ENCODE measurements at places on chromosomes 5 and 9.

- DNase-seq: no peak
Observed at GRCh38 chr5:18329328-18329727, 695.1 kb downstream of the TAF11L14 start.

DNA sequence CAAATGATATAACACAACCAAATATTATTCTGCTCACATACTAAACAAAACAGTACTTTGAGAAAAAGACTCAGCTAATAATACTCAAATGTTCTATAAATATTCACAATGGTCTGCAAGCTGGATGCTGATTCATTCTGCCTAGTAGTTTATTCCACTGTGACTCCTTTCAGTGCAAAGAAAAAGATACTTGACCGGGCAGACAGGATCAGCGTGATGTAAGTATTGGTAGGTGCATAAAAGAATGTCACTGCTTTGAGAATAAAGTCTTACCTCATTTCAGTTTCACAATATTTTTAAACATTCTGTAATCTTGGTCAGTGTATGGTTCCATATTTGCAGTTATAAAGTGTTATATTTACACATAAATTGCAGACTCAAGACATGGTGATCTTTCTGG is 223.0 kb upstream of the NUDT12 start:
- DNase-seq: no peak

DNA sequence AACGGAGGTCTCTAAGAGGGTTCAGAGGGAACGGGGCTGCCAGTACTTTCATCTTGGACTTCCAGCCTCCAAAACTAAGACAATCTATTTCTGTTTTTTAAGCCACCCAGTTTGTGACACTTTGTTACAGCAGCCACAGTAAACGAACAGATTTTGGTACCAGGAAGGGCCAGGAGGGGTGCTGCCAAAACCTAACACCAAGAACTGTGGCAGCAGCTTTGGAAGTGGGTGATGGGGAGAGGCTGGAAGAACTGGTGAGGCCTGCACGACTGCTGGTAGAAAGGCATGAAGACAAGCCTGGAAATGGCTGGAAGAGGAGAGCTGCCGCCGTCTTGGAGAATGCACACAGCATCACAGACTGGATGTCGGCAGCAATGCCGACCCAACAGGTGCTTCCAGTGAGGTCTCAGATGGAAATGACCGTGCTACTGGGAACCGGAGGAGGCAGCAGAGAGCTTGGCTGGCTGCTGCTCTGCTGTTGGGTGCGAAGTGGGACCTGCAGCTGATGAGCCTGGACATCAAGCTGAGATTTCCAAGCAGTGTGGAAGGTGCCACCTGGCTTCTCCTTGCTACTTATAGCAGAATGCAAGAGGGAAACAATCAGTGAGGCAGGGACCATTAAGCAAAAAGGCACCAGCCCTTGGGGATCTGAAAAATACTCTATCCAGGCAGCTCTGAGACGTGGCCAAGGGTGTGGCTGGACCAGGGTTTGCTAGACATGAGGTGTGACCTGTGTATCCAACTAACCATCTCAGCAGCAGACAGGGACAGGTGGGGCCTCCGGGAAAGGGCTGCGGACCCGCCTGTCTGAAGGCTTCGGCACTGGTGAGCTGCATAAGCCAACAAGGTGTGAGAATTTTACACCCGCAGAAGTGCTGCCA is 4.7 kb upstream of the TMEM210 start:
- DNase-seq: peak; percentile 46

DNA sequence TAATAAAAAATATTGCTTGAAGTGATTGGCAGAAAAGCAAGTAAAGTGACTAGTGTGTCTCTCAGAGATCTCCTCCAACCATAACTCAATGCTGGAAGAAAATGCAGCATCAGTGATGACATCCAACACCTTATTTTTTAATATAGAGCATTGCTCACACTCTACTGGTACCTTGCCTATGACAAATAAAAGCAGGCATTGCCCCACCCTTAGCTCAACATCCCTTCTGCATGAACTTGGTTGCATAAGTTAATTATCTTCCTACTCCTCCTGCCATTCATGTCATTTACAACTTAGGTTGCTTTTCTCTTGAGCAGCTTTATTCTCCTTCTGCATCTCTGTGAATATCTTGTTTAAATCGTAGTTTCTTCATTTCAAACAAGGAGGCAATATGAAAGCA is 41.2 kb downstream of the FEM1C start:
- no peak for DNase-seq

GRCh38 chr9:33263131-33264002 is 1.1 kb downstream of the BAG1 start:
- peak; percentile 41 for DNase-seq

DNA sequence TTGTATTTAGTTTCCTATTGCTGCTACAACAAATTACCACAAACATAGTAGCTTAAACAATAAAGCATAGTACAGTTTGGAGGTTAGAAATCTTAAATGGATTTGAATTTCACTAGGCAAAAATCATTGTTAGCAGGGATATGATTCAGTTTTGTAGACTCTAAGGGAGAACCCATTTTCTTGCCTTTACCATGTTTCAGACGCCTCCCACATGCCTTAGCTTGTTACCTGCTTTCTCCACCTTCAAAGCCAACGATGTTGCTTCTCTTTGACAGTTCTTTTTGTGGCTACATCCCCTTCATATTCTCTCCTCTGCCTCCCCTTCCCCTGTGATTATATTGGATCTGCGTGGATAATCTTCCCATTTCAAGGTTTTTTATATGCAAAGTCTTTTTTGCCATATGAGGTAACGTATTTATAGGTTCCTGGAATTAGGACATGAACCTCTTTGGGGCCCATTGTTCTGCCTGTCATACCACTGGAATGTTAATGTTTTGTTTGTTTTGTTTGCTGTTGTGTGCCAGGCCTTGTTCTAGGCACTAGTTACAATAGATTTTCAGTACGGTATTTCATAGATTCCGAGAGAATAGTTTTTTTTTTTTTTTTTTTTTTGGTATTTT is 54.1 kb downstream of the UHRF2 start:
- no peak for DNase-seq

DNA sequence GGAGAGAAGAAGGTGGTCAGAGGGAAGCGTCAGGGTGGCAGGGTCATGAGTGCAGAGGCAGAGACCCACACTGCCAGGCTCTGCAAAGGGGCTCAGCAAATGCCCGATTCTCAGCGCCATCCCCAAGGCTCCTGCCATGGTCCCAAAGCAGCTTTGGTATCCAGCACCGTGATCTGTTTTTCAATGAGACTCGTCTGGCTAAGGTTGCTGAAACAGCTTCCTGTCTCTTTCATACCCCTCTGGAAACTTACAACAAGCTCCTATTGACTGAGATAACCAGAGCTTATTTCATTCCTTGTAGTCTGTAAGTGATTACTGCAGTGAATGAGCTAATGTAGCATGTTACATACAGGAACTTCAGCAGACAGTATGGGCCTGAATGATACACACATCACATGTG is 568.6 kb upstream of the DAP start:
- no peak for DNase-seq

DNA sequence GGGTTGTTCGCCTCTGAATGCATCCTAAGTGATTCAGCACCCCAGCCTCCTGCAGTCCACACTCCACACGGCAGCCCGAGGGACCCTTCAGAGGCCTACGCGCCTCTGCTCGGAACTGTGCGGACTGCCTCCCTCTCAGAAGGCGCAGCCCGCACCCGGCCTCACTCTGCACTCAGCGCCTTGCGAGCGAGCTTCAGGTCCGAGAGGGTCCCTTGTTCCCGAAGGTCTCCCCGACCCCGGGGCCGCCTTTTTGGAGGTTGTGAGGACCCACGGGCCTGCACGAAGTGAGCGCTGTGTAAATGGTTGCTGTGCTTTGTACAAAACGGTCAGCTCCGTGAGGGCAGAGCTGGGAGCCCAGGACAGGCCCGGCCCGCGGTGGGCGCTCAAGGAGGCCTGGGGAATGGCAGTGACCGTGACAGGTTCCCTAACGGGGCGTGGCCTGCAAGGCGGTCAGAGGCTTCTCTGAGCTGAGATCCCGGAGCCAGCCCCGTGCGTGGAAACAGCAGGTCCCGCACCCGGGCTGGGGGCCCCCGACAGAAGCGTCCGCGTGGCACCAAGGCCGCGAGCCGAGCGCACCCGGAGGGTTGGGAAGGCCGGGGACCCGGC is 698 bp upstream of the CACNA1B start:
- no peak for DNase-seq

- DNase-seq: no peak
Observed at GRCh38 chr5:172871536-172871935, 37.5 kb downstream of the ERGIC1 start.

- no peak for DNase-seq
Observed at GRCh38 chr9:117722108-117722761, 18.0 kb downstream of the TLR4 start.

DNA sequence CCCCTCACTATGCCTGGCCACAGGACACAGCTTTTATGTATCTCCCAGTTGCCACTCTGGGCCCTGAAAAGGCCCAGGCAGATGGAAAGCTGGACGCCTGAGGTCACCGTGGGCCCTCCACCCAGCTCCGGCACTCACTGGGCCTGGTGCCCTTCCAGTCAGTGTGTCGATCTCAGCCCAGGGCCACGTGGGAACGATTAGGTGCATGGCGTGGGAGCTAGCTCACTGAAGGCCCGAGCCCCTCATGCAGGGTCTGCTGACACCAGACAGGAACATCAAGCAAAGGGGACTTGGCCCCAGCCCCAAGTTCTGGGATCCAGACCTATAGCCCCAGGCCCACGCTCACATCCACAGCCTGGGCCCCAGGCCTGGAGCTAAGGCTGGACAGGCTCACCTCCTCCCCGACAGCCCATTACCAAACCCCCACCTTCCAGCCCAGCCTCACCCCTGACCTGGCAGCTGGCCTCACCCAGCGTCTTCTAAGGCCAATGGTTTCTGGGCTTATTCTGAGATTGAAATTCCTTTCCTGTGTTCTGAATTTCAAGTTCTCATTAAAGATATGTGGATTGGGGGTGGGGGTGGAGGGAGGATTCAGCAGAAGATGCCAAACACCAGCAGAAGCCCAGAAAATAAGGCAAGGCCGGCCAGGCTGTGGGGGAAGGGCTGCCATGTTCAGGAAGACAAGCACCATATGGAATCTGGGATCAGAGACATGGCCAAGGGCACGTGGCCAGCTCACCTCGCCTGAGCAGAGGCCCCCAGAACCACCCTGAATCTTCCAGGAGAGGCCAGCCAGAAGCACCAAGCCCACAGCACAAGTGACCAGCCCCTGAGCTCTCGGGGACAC is 74.5 kb downstream of the ADAMTS2 start:
- DNase-seq: no peak

DNA sequence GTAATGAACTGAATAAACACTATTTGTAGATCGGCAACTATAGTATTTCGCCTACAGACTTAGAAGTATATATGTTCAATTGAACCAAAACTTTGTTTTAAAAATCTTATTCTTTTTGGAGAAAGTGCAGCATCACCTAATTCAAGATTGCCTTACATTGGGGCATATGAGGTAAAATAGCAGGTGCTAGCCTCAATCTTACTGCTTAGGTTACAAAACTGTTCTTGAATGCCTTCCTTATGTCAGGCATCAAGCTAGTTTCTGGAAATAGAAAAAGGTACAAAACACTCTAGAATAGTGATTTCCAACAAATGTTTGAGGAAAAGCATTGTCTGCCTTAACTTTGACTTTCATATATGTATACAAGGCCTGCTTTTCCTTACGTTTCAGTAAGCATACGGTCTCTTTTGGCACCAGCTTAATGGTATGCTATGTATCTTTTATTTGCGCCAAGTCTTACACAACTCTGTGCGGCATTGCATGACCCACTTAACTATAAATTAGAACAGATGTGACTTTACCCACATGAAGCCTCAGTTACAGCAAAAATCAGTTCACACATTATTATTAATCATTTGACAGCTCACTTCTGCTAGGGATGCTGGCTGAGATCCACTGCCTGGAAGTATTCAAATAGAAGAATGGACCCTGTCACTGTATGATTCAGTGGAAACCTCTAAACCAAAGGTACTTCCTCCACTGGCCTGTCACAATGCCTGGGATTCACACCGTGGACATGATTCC is 174.1 kb downstream of the PRELID2 start:
- no peak for DNase-seq

DNA sequence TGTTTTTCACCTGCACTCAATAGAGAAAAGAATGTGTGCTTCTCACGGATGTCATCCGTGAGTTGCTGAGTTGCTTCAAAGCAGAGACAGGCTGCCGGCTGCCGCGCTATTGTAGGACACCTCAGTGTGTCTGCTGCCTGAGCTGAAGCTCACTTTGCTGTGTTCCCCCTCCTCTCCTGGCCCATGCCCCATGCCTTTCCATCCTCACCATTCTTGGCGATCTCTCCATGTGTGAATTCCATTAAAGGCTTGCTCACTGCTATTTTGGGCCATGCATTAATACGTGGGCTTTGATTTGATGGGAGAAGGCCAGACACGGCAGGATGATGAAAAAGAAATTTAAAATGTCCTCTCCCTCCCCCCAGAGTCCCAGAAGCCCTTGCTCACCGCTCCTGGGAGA is 14.5 kb downstream of the ADAM19 start:
- no peak for DNase-seq

DNA sequence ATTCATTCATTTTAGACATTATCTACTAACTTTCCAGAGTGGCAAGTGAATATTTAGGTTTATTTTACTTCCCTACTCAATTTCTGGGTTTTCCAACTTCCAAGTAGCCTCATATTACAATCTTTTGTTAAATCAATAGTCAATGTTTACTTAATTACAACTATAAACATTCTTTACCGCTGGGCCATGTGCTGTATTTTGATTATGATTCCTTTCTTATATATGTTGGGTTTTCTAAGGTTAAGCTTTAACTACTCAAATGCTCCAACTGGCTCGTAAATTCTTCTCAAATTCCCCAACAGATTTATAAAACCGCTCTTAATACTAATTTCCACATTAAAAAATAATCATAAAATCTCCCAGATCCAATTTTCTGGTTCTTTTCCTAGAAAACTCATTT is 110.1 kb upstream of the ABCA1 start:
- DNase-seq: no peak
